Stimulated activated CD8-positive, alpha-beta memory T cell treated with anti-CD3 and anti-CD28 coated beads, Interleukin-7, amount 100 ng/mL, for 1 hour (primary cell): ENCODE measurements at places on chromosomes 11 and 22.

DNA sequence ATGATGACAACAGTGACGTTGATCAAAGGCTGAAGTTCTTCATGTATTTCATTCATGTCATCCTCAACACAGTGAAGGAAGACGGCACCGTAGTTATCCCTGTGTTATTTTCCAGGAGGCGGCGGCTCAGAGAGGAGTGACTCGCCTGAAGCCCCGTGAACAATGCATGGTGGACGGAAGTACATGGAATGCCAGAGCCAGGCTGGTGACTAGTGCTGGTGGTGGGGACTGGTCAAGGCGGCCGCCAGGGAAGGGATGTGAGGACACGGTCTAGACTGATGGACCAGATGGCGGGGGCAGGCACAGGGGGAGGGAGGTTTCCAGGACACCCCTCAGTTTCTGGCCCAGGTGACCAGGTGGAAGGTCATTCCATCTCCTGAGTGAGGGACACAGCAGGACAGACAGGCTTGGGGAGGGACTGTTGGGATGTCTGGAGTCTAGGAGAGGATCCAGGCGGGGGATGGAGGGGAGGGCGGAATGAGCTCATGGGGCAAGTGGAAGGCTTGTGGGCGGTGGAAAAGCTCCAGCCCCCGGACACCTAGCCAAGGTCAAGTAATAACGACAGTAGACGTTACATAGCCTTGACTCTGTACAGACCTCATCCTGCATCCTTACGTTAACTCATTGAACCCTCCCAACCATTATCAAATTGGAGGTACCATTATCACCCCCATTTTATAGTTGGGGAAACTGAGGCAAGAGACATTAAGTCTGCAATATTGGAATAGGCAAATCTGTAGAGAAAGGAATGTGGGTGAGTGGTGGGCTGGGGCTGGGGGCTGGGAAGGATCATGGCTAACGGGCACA lies 16.0 kb upstream of the PICK1 start:
- no peak for DNase-seq

- no peak for DNase-seq
Observed at GRCh38 chr11:22471385-22471784, 133.2 kb downstream of the SLC17A6 start.

DNA sequence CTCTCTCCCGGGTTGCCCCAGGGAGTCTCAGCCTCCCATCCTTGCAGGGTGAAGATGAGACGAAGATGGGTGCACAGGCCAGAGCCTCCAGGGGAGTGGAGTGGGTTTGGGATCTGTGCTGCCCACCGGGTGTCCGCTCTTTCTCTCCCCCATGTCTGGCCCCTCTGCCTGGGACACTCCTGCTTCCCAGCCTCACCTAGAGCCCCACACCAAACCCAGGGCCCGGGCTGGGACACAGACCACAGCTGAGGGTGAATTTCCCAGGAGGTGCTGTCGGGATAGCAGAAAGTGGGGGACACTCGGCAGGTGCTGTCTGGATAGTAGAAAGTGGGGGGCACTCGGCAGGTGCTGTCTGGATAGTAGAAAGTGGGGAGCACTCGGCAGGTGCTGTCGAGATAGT lies 25.0 kb upstream of the KRTAP5-7 start:
- DNase-seq: no peak

GRCh38 chr11:46252373-46252914 lies 25.0 kb upstream of the CREB3L1 start:
- DNase-seq: no peak

GRCh38 chr11:14270690-14271542 lies 88.1 kb downstream of the RRAS2 start:
- DNase-seq: no peak

- no peak for DNase-seq
Observed at GRCh38 chr11:104694259-104695064, 203.8 kb downstream of the CASP12 start.

GRCh38 chr22:36456464-36456845 lies 25.0 kb downstream of the TXN2 start:
- no peak for DNase-seq

DNA sequence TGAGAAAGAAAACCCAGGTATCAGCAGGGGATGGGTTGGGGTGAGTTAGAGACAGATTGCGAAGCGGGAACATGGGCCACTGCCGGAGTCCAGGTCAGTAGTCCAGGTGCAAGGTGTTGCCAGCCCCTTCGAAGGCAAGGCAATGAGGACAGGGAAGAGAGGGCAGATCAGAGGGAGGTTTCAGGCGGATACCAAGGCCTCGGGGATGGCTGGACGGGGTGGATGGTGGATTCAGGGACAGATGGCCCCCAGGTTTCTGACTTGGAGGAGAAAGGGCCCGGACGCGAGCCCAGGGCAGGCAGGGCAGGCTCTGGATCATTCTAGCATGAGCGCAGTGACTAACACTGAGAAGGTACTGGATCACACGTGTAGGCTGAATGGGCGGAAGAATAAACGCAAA lies 25.4 kb upstream of the IGSF9B start:
- DNase-seq: no peak

DNA sequence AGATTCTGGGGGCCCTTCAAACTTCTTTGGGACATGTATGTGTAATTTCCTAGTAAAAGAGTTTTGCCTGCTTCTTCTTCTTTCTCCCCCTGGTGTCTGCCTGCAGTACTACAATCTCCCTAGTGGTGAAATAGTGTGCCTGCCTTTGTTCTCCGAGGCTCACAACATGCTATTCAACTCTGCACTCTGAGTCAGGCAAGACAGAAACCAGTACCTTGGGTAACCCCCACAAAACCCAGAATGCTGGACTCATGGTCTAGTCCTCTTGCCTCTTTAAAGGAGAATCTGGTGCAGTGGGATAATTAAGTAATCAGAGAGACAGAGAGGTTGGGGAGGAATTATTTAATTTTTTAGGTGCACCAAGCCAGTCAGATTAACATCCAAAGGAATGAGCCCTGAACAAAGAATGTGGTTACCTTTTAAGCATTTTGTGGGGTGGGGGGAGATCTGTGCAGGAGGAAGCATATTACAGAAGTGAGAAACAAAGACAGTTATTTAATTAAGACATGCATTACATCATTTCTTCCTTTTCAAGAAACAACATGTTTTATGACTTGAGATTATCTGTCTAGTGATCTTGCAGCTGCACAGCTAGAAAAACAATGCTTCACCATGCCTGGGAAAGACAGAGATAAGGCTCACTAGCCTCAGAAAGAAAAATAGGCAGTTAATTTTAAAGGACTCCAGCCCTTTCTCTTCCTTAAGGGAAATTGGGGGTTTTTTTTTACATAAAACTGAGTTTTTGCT lies 11.0 kb upstream of the MS4A6A start:
- no peak for DNase-seq

DNA sequence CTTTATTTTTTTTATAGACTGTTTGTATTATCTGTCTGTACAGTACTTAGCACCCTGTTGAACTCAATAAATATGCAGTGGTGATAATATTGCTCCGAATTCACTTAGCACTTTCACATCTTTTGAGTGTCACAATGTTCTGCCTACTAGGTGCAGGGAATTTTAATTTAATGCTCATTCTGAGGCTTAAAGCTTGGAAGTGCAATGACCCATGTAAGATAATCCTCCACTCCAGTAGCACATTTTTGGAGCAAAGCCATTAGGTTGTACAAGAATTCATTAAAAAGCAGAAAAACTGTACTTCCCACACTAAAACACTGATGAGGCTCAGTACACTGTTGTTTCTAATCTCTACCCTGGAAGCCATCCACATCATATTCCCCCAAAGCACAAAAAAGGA lies 255.3 kb upstream of the MTNR1B start:
- DNase-seq: no peak

- no peak for DNase-seq
Observed at GRCh38 chr11:71156301-71156700, 96.1 kb downstream of the SHANK2 start.

- DNase-seq: no peak
Observed at GRCh38 chr11:118998822-118999221, 884 bp downstream of the CENATAC start.

- DNase-seq: no peak
Observed at GRCh38 chr22:27295040-27295439, 506.5 kb downstream of the MN1 start.

GRCh38 chr22:39266398-39267030 lies 21.7 kb upstream of the PDGFB start:
- DNase-seq: no peak
